ENCODE measurements at places on chromosomes 2 and 18. TPM values are rescaled to one million over a fixed set of nuclear protein-coding genes. Genes with fewer than 3 reads are reported as not detected.

GRCh38 chr2:175251425-175252041, 70.0 kb upstream of the ATP5MC3 start:
- no peak for DNase-seq

DNA sequence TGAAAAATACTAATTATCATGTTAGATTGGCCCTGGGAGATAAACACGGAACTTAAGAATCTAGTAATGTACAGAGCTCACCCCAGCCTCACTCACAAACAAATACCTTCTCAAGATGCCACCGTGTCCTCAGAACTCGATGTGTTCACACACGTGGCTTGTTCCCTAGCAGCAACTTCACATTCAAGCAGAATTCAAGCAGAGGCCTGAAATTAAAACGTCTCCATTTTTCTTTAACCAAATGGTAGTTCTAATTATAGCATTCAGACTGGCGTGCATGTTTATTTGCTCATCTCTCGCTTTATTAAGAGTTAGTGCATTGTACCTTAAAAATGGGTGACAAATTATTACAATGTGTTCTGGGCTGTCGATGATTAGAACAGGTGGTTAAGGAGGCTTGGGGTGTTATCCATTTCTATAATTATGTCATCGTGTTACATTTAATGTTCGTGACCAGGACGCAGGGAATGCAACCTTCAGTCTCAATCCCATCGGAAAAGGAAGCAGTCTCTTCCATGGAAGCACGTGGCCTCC, 57.3 kb upstream of the SLC66A3 start:
- DNase-seq: no peak

DNA sequence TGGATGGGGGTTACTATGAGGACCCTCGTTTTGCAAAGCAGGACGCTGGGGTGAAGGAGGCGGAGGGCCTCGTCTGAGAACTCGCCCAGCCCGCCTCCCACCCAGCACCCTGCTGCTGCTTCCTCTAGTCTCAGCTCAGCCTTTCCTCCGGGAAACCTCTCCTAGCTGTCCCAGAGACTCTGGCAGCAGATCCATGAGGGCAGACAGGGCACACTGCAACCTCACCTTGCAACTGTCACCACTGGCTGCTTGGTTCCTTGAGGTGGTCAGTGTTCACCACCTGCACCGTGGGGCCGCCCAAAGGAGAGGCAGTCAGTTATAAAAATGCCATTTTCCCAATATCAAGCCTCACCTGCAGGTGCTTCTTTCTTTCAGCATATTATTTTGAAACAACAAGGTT, 45.6 kb downstream of the PARD6G start:
- DNase-seq: no peak

DNA sequence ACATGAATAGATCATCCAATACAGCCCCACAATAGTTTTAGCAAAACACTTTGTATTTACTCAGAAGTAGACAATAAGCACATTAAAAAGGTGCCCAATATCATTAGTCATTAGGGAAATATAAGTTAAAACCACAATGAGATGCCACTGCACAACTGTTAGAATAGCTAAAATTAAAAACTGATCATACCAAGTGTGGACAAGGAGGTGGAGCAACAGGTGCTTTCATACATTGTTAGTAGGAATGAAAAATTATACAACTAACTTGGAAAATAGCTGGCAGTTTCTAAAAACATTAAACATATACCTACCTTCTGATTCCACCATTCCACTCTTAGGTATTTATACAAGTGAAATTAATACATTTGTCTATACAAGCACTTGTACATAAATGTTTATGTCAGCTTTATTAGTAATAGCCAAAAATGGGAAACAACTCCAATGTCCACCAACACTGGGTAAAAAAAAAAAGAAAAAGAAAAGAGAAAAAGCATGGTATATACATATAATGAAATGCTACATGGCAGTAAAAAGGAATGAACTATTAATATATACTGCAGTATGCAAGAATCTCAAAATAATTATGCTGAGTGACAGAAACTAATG, 27.6 kb upstream of the UBE2E3 start:
- no peak for DNase-seq

GRCh38 chr2:177289824-177290628, 25.5 kb upstream of the NFE2L2 start:
- DNase-seq: no peak

- no peak for DNase-seq
These were observed 215.1 kb upstream of the POU3F3 start for GRCh38 chr2:104638859-104639202.

- DNase-seq: no peak
These were observed 239.2 kb upstream of the HS6ST1 start for GRCh38 chr2:128557831-128558241.

GRCh38 chr2:176088048-176088936, 4.2 kb upstream of the HOXD13 start:
- DNase-seq: no peak

The GCG gene
- 0.41 TPM for total RNA-seq

DNA sequence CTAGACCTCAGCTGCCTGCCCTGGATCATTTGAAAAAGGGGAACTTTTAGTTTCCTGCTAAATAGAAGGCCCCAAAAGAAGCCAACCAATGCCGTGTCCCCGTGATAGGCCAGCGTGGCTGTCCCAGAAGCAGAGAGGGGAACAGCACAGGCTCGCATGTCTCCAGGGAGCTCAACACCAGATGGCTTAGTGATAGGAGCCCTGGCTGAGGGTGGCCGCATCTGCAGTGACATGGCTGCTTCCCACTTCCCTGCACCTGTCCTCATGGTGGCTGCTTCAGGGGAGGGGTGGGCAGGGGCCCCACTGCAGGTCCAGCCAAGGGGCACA, 79.6 kb downstream of the MBP start:
- DNase-seq: no peak

The RGPD4 gene
- not detected for total RNA-seq

- no peak for DNase-seq
These were observed 31.0 kb upstream of the GMPPA start for GRCh38 chr2:219467736-219468075.

The TNFRSF11A gene
- total RNA-seq: 0.82 TPM

All from frontal cortex (tissue), 4 donors.